ENCODE measurements at places on chromosomes 1 and 21. TPM values are rescaled to one million over a fixed set of nuclear protein-coding genes. Genes with fewer than 3 reads are reported as not detected.

The SOX13 gene
- 4.5 TPM for total RNA-seq

The LRRN2 gene
- total RNA-seq: under 0.01 TPM

The ZBED6 gene
- 8.9 TPM for total RNA-seq

The S100A5 gene
- 0.66 TPM for total RNA-seq

The SPRR2E gene
- not detected for total RNA-seq

The ADCY10 gene
- under 0.01 TPM for total RNA-seq

The RGS5 gene
- total RNA-seq: 6.2 TPM

The MAP3K21 gene
- total RNA-seq: 1.7 TPM

The GSTM5 gene
- total RNA-seq: 1.00 TPM

The SLC44A3 gene
- total RNA-seq: 1.2 TPM

The CIART gene
- total RNA-seq: 12.4 TPM

The TENT5C gene
- 2.5 TPM for total RNA-seq

The NEXN gene
- total RNA-seq: 13.5 TPM

The LPAR3 gene
- 16.7 TPM for total RNA-seq

The MATN1 gene
- total RNA-seq: not detected

The HES3 gene
- total RNA-seq: not detected

The VWA5B1 gene
- not detected for total RNA-seq

The RGS4 gene
- total RNA-seq: 486 TPM

The WNT9A gene
- total RNA-seq: 0.77 TPM

The MAP10 gene
- 3.1 TPM for total RNA-seq

The MROH9 gene
- total RNA-seq: under 0.01 TPM

The SYT6 gene
- total RNA-seq: not detected

The KCNN3 gene
- total RNA-seq: under 0.01 TPM

The ATP6V1G3 gene
- total RNA-seq: not detected

The TBX19 gene
- 0.33 TPM for total RNA-seq

The GPR3 gene
- total RNA-seq: 0.37 TPM

The CD34 gene
- total RNA-seq: not detected

The PTPN14 gene
- 55.7 TPM for total RNA-seq

The TGFB2 gene
- total RNA-seq: 4.5 TPM

The BGLAP gene
- total RNA-seq: 0.11 TPM

The HSF2BP gene
- 1.00 TPM for total RNA-seq

The SFN gene
- total RNA-seq: 0.12 TPM

The LCE2B gene
- not detected for total RNA-seq

The CRP gene
- total RNA-seq: not detected

The BRDT gene
- total RNA-seq: not detected

The KRTAP11-1 gene
- not detected for total RNA-seq

The SLC45A3 gene
- total RNA-seq: 2.0 TPM

The MEX3A gene
- total RNA-seq: 0.89 TPM

The AK5 gene
- total RNA-seq: 49.5 TPM

The BARHL2 gene
- not detected for total RNA-seq

The DMBX1 gene
- total RNA-seq: not detected

The PERM1 gene
- total RNA-seq: not detected

The AGL gene
- 11.4 TPM for total RNA-seq

The CFAP74 gene
- not detected for total RNA-seq

The CD1D gene
- total RNA-seq: 0.25 TPM

The RBBP4 gene
- total RNA-seq: 104 TPM

The EXTL1 gene
- total RNA-seq: 0.75 TPM

The TMEM52 gene
- 0.11 TPM for total RNA-seq

The SGIP1 gene
- total RNA-seq: 48.0 TPM

The TEX38 gene
- not detected for total RNA-seq

The RXFP4 gene
- 0.11 TPM for total RNA-seq

The PDZK1IP1 gene
- total RNA-seq: not detected

The GNG12 gene
- 145 TPM for total RNA-seq

The MECR gene
- 24.1 TPM for total RNA-seq

The MOB3C gene
- total RNA-seq: 11.7 TPM
